ENCODE measurements at places on chromosomes 6 and 20.

- no peak for DNase-seq
Observed at GRCh38 chr20:10076126-10077080, 41.6 kb downstream of the ANKEF1 start.

GRCh38 chr6:123879749-123880148 lies 76.1 kb downstream of the NKAIN2 start:
- no peak for DNase-seq

GRCh38 chr6:145559836-145560235 lies 175.5 kb downstream of the EPM2A start:
- no peak for DNase-seq

- no peak for DNase-seq
Observed at GRCh38 chr6:27128311-27129094, 119.0 kb upstream of the PRSS16 start.

DNA sequence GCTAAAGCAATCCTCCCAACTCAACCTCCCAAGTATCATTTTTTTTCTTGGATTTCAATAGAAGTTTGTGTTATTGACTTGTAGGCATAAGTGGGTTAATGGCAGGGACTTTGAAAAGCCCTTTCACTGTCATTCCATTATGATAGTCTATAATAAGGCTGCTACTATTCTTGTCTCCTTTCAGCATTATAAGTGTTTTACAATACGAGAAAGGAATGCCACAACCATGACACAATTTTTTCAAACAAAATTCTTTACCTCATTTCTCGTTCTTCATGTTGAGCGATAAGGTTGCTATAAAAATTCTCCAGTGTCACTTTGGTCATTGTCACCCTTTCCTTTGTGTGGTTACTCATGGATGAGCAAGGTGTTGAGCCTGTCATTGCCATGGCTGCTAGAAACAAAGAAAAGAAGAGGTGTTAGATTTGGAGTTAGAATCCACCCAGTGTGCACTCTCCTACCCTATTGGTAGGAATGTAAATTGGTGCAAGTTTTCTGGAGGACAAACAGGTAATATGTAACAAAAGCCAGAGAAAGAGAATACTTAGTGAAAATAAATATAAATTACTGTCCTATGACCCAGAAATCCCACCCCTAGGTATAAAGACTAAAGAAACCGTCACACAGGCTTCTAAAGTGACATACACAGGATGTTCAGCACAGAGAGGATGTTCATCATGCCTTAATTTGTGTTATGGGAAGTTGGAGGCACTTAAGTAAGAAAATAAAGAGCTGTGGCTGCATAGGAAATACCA lies 7.3 kb downstream of the STK38 start:
- no peak for DNase-seq

- DNase-seq = no peak
Observed at GRCh38 chr6:81465859-81466258, 286.6 kb downstream of the TENT5A start.

DNA sequence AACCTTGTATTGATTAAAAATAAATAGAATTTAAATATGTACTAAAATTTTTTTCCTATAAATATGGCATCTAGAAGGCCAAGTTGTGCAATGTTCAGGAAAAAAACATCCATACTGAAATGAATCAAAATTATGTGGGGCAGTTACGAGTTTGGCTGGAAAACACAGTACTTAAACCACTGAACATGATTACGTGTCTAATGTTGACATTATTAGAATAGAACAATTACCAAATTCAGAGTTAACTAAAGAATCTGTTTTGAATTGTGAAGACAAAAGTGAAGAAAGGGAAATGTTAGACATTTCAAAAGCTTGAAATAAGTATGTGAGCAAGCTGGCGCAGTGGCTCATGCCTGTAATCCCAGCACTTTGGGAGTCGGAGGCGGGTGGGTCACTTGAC lies 57.2 kb downstream of the KLHL31 start:
- no peak for DNase-seq

DNA sequence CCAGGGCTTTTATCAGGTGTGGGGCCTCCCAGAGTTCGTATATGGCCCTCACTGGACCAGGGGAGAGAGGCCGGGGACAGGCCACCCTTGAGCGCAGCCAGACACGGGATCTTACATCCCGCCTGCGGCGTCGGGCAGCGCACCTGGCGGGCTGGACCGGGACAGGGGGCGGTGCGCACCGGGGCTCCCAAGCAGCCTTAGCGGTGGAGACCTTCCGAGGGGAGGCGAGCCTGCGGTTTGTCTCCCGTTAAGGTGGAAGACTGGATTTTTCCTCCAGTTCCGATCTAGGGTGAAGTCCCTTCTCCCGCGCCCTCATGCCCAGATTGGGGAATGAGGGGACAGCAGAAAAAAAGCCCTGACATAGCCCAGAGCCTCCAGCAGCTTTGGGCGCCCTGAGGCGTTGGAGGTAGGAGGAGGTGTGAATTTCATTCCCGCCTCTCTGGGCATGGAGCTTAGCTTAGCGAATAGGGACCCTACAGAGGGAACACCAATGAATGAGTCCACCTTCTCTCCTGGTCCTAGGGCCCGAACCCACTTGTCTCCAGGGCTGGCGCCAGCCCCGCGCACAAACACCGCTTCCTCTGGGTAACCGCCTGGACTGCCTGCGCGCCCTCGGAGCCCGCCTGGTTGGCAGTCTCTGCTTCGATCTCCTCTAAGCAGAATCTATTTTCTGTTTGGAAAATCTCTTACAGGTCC lies 6.7 kb upstream of the LAMP5 start:
- no peak for DNase-seq

DNA sequence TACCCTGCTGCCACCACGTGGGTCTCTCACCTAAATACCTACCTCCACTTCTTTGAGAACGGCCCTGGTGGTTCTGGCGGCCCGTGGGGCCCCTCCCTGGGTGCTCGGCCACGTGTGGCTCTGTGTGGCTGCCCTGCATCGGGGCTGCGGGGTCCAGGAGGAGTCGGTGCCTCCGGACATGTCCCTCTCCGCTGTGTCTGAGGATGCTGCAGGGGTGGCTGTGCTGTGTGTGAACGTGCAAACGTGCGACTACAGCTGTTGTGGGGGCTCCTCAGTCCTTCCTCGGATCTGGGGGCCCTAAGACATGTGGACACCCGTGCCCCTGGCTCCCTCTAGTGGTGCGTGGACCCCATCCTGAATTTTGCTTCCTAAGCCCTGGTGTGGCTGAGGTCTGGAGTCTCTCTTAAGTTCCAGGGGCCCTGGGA lies 691.8 kb downstream of the QKI start:
- no peak for DNase-seq

DNA sequence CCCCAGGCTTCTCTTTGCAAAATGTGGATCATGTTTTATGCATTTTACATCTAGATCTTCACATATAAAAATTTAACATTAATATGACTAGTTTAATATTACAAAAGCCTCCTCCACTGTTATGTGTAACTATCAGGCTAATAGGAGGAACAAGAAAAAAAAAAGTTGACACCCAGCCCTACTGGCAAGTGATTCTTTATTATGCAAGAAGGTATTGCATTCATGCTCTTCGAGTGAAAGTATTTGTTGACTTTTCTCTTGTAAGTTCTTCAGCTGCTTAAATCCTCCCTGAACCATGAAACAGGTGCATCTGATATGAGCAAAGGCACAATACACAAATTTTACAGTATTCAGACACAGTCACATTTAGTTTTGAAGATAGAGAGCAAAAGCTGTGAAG lies 716 bp upstream of the HLA-DQB2 start:
- no peak for DNase-seq

- no peak for DNase-seq
Observed at GRCh38 chr6:134261766-134262165, 56.1 kb downstream of the SGK1 start.

GRCh38 chr6:34447386-34447785 lies 18.5 kb upstream of the PACSIN1 start:
- no peak for DNase-seq
